ENCODE measurements at places on chromosomes 12 and 14.

DNA sequence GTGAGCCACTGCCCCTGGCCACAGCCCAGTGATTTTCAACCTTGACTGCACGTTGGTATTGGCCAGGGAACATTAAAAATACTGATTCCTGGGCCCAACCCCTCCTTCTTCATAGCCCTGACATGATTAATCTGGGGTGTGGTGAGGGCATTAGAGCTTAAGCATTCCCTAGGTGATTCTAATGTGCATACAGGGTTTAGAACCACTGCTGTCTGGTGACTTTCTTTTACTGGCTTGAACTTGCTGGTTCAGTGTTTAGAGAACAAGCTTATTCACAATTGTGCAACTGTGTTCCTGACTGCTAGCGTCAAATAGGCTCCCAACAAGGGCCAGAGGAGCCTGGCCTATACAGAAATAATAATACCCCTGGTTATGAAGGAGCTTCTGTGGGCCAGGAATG lies 488.8 kb upstream of the CCDC196 start:
- DNase-seq, result no peak

- no peak for DNase-seq
These were observed 237.2 kb downstream of the TTC8 start for GRCh38 chr14:89061696-89062095.

- DNase-seq, result no peak
These were observed 36.2 kb downstream of the VDR start for GRCh38 chr12:47868552-47869031.

- no peak for DNase-seq
These were observed 123.3 kb downstream of the DAAM1 start for GRCh38 chr14:59311723-59312122.

GRCh38 chr12:58750484-58750883 lies 169.8 kb downstream of the LRIG3 start:
- no peak for DNase-seq

DNA sequence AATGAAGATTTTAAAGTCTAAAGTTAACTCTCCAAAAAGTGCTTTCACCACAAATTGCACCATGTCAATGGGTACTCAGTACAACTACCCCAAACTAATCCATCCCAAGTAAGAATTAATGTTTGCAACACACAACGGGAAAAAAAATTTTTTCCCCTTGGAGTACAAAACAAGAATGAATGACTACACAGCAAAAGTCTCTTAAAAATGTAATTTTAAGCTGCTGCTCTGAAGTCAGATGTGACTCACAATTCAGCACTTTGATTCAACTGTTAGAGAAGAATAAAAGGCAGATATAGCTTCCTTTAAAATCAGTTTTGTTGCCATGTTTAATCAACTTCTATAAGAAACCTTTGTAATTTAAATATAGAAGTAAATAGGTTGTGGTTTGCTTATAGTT lies 42.5 kb upstream of the VPS33A start:
- DNase-seq, result no peak
